ENCODE measurements at places on chromosomes 3 and 15.

DNA sequence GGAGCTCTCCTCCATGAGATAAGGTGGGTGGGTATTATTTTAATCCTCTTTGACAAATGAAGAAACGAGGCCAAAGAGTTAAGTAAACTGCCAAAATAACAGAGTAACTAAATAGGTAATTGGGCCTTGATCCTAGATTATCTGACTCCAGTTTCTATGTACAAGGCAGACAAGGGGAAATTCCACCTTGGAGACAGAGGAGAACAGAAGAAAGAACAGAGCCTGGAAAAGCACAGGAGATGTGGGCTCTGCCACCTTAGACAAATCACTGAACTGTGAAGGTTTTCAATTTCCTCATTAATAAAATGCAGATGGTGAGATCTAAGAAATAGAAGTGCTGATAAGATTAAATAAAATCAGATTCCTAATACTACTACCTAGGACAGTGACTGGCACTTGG, 310.2 kb upstream of the TLE3 start:
- no peak for DNase-seq

DNA sequence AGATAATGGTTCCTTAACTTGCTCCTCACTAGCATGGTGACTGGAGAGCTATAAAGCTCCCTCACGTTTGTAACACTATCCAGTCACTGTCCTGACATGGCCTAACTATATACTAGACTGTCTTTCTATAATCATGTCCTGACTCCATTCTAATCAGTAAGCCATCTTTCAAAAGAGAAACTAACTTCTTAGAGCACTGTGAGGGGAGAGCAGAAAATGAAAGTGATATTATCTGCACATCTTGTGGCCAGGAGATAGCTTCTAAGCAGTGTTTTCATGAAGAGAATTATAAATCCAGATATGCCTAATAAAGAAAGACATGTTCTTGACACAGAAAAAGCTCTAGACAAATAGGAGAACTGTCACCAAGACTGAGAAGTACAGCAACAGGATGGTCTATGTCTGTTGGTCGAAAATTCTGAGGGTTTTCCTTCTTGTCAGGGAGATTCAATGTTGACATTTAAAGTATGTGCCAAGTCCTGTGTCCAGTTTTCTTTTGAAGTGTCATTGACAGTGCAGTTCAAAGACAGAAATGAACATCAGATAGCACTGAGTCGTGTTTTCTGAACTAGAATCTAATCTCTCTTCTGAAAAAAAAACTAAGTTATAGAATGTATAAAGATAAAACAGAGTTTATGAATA, 230.6 kb upstream of the PEX5L start:
- DNase-seq = no peak

- DNase-seq = no peak
Measured at GRCh38 chr3:4756855-4757574, 222.2 kb upstream of the BHLHE40 start.

DNA sequence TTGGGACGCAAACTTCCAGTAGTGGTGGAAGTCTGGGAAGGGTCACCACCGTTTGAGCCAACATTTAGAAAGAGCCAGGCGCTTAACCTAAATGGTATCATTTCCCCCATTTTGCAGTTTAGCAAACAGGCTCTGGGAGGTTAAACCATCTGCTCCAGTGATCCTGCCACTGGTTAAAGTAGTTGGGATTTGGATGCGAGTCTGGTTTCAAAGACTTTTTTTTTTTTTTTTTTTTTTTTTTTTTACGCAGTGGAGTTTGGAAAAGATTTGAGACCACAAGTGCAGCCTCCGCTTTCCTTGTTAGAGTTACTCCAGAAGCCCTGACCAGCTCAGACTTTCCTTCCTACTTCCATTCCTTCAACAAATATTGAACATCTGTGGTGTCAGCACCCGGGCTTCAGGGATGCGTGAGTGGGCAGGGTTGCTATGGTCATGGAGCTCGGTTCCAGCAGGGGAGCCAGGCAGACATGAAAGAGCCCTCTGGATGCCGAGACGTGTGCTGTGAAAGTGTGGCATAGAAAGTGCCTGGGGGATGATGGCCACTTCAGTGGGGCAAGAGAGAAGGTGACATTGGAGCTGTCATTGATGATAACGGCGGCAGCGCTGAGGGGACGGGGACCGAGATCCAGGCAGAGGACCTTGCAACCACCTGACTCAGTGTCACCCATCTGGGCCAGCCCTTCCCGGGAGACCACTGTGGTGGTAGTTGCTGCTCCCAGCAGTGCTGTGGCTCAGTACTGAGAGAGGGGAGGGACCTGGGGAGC, 1.1 kb upstream of the RNU6-1 start:
- DNase-seq = peak; percentile 78

DNA sequence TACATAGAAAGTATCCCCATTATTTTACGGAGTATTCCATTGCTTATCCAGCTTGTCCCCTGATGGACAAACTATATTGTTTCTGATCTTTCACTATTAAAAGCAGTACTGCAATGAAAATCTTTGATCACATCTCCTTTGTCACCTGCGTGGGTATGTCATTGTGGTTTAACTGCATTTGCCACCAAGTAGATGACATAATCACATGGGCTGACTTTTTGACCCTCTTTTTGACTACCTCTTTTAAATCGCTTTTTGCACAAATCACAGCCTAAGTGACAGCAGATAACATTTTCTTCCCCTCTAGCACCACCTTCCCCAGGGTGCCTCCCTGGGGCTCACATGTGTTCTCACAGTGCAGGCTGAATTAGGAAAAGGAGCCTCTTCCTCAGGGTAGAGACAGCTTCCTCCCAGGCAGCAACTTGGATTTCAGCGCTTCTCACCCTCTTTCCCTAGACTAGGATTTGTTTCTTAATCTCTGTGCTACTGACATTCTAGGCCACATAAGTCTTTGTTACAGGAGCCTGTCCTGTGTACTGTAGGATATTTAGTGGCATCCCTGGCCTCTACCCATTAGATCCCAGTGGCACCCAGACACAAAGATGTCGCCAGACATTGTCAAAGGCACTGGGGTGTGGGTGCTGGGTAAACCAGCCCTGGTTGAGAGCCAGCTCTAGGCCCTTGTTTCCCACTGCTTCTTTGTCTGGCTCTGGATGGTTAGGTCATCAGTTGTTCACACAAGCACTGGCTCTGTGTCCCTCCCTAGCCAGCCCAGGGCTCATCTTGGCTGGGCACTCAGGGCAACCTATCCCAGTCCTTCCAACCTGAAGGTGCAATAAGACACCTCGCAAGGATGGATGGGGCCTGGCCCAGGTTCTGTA, 1.3 kb upstream of the RBP1 start:
- DNase-seq = no peak

GRCh38 chr3:165770781-165771180, 66.4 kb downstream of the BCHE start:
- no peak for DNase-seq

Measured in adipocyte (in vitro differentiated cells).